ENCODE measurements at places on chromosomes 12 and 14.

- no peak for DNase-seq
Measured at GRCh38 chr12:1473418-1473817, 121.0 kb downstream of the FBXL14 start.

- DNase-seq: no peak
Measured at GRCh38 chr12:30440826-30441602, 254.7 kb downstream of the IPO8 start.

- no peak for DNase-seq
Measured at GRCh38 chr14:73239393-73240241, 2.3 kb downstream of the PAPLN start.

GRCh38 chr12:113467502-113468364 lies 3.9 kb downstream of the LHX5 start:
- no peak for DNase-seq

- DNase-seq: peak; percentile 74
Measured at GRCh38 chr14:22554498-22555383, 34.3 kb downstream of the DAD1 start.

DNA sequence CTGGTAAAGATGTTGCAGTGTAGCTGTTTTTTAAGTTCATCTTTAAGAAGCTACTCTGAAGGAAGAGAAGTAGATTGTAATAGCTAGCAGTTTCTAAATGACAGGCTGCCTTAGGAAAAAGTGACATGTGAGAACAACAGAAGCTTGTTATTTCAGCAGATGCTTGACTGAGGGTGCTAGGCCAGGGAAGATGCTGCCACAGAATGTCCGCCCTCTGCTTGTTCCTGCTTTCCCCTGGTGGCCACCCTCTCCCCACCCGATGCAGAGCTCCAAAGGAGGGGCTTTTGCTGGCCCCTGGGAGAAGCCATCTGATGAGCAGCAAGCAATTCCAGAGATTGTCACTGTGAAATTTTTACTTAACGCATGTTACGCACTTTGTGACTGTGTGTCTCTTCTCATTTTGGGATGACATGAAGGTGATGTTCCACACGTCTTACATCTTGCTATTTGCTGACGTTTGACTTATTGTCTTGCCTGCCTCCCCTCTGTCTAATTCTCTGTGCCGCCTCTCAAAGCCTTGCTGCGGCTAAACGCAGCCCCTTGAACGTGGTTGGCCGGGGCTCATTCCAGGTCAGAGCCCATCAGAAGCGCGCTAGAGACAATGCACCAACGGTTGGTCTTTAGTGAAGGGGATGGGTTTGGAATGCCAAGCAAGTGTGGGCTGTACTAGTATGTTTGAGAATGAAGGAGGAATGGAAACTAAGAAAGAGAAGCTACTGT lies 44.8 kb downstream of the WDR20 start:
- no peak for DNase-seq

DNA sequence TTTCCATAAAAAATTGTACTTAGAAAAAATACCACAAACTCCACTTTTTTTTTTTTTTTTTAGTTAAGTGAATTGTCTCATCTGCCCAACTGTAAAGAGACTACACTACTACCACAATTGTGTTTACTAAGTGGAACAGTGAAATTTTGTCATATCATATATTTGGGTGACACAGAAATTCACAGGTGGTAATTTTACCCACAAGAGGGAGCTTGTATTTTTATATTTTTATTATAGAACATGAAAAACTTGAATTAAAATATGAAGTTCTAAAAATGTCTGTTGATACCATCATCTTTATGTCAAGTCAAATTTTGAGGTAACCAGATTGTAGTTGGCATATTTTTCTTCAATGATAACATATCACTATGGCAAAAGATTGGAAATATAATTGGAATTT lies 329.4 kb upstream of the SOX5 start:
- no peak for DNase-seq
